ENCODE measurements at places on chromosomes 11 and 22. TPM values are rescaled to one million over a fixed set of nuclear protein-coding genes. Genes with fewer than 3 reads are reported as not detected.

APOL6 gene
- polyA plus RNA-seq = 2.7 TPM

THY1 gene
- 70.5 TPM for polyA plus RNA-seq

PNPLA5 gene
- 0.13 TPM for polyA plus RNA-seq

C11orf52 gene
- polyA plus RNA-seq = 10.9 TPM

MS4A3 gene
- polyA plus RNA-seq = 0.77 TPM

CRYBB3 gene
- polyA plus RNA-seq = 0.31 TPM
